ENCODE measurements at places on chromosomes 7 and 10.

DNA sequence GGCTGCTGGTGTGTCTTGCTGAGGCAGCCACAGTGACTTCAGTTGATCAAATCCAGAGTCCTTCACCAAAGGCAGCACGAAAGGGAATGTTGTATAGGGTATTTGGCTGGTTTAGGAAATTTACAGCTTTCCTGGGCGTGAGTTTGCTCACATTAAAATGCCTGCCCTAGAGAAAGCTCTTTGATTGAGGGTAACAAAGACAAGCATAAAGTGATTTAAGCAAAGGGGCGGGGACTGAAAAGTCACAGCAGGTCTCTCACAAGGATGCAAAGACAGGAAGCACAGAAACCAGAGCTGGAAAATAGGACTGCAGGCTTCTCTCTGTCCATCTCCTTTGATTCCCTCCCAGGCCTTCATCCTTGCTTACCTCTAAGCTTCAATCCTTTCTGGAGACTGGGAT is 139.2 kb downstream of the ELMO1 start:
- no peak for DNase-seq

DNA sequence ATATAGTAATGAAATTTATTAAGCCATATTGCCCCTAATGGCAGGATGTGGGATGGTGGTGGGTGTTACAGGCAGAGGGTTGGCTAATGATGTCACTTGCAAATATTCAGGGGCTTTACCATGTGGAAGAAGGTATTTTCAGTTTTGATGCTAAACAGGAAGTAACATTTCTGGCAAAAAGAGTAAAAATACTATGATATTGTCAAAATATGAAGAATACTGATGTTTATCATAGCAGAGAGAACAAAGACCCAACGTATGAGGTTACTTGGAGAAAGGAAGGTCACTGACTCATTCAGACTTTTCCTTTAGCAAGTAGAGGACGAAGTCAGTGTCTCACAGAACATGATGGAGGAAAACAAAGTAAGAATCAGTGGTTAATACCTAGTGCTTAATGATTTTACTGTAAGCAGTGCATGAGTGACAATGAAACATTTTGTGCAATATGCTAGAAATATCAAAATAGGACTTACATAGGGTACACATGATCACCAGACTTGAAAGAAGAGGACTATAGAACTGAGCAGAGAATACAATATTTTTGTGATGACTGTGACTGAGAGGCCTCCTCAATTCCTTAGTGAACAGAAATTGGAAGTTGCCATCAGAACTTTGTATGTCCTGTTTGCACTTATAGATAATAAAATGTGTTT is 89.7 kb upstream of the STEAP4 start:
- DNase-seq = no peak

GRCh38 chr7:130371046-130371445 is 9.2 kb upstream of the CPA1 start:
- no peak for DNase-seq

- no peak for DNase-seq
Observed at GRCh38 chr10:123635131-123635530, 31.0 kb upstream of the GPR26 start.

DNA sequence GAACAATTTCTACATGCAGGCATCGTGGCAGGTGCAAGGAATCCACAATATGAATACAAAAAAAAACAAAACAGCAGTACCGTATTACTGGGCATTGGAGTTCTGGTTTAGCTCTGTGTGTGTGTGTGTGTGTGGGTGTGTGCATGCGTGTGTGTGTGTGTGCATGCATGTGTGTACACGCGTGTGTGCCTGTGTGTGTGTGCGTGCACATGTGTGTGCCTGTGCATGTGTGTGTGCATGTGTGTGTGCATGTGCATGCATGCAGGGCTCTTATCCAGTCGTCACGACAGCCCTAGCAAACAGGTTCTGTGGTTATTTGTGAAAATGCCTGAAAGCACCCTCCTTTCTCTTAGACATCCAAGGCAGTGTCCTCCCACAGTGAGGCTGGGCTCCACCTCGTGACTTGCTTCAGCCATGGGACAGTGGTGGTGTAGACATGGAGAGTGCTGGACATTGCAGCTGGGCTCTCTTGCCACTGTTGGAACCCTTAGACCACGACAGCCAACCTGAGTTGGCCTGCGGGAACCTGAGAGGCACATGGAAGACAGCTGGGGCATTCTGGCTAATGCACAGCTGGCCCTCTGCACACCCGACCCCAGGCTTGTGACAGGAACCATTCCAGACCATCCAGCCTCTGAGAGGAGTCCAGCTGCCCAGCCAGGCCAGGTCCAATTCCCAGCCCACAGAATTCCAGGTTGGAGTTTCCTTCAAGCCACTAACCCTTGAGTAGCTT is 173.4 kb upstream of the SHH start:
- no peak for DNase-seq

DNA sequence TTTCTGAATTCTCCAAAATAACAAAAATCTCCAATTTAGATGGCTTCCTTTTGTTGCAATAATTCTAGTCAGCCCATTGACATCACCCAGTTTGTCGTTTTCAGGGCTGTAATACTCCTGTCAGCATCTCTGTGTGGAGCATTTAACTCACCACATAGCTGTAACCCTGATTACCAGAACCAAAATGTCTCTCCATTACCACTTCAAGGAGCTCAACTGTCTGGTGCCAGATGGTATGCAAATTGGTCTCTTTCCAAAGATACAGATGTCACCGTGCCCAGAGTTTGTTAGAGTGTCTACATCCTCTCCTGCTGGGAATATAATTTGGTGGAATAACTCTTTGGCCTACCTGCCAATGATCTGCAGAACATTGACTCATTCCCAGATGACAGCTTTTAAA is 350.3 kb upstream of the POT1 start:
- DNase-seq = no peak

GRCh38 chr7:85376589-85376988 is 189.7 kb upstream of the SEMA3D start:
- no peak for DNase-seq

GRCh38 chr10:75100764-75101291 is 10.6 kb upstream of the SAMD8 start:
- DNase-seq = no peak

DNA sequence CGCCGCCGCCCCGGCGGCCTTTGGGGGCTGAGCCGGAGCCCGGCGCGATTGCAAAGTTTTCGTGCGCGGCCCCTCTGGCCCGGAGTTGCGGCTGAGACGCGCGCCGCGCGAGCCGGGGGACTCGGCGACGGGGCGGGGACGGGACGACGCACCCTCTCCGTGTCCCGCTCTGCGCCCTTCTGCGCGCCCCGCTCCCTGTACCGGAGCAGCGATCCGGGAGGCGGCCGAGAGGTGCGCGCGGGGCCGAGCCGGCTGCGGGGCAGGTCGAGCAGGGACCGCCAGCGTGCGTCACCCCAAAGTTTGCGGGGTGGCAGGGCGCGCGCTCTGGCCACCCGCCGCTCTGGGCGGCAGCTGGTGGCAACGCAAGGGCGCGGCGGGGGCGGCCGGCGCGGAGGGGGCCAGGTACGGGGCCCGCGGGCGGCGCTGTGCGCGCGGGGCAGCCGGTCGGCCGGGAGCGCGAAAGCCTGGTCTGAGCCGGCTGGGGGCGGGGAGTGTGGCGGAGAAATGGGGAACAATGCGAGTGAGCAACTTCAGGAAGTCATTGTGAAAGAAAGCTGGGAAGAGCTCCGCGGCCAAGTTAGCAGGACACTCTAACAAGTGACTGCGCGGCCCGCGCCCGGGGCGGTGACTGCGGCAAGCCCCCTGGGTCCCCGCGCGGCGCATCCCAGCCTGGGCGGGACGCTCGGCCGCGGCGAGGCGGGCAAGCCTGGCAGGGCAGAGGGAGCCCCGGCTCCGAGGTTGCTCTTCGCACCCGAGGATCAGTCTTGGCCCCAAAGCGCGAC is at the start of gene IKZF1:
IKZF1 (plus strand) TSS at position 588 of the 782 bp plus-strand sequence. CDS start 14,346 bp downstream, outside the sequence.
- no peak for DNase-seq

- no peak for DNase-seq
Observed at GRCh38 chr7:112584290-112584689, 103.5 kb downstream of the LSMEM1 start.

All from hepatic stellate cell (primary cell).